ENCODE measurements at places on chromosomes 12 and 14.
A peak's percentile ranks its signal among the peaks of the same experiment; 100 is the strongest.

GRCh38 chr12:82937151-82937550 is 250.4 kb downstream of the TMTC2 start:
- DNase-seq: peak; percentile 3

- no peak for DNase-seq
These were observed 7.1 kb downstream of the CCER1 start for GRCh38 chr12:90947869-90948268.

- DNase-seq: peak; percentile 75
These were observed 31.3 kb upstream of the SMUG1 start for GRCh38 chr12:54220092-54220557.

- DNase-seq: no peak
These were observed 934 bp upstream of the ZC2HC1C start for GRCh38 chr14:75068294-75069120.

GRCh38 chr12:15720295-15720694 is 68.9 kb downstream of the EPS8 start:
- DNase-seq: no peak

- DNase-seq: no peak
These were observed 1.8 kb upstream of the KRT82 start for GRCh38 chr12:52407918-52408317.

DNA sequence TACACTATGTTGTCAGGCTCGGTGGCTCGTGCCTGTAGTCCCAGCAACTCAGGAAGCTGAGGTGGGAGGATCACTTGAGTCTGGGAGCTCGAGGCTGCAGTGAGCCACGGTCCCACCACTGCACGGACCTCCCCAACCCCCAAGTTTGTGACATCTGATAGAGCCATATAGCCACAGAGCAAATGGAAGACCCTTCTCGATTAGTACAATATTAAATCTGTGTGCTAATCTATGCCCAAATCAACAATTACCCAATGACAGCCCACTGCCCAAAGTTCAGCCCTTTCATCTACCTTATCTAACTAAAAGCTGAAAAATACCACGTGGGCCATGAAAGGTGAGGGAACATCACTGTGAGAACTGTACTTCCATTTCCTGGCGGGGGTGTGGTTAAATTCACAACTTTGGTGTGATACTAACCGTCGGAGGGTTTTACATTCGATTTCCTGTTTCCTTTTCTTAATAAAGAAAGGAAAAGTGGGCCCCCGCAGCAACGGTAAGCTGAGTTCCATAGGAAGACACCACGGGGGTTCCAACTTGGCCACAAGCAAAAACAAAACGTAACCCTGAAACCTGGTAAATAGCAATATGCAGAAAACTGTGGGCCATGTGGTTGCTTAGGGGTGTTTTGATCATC is 31.2 kb upstream of the FOS start:
- DNase-seq: no peak

GRCh38 chr14:96088074-96088473 is 48.9 kb downstream of the C14orf132 start:
- no peak for DNase-seq

DNA sequence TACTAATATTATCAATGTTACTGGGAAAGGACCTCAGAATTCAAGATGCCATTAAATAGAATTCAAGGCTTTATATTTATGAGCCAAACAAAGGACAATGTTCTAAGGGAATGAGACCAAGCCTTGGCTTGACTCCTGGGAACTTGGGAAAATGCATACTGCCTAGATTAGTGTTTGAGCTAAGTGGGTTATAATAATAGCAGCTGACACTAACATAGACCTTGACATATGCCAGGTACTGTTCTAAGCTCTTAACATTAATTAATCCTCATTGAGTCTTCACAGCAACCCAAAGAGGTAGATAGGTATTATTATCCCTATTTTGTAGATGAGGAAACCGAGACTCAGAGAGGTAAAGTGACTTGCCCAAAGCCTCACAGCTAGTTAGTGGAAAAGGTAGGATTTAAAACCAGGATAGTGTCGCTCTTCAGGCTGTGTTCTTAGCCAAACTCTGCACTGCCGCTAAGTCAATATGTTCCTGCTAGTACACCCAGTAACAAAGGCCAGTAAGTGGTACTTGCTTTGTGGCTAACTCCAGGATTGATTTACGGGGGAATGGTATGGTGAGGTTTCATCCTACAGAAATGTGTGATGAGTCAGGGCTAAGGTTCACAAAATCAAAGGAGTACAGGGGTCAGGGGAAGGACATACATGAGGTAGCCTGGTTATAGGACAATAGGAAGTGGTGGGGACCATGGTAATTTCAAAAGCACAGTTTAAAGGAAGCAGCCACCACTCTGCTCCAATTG is 35.8 kb upstream of the PRKAB1 start:
- DNase-seq: no peak

- peak; percentile 72 for DNase-seq
These were observed 24.5 kb downstream of the FIGNL2 start for GRCh38 chr12:51823875-51824565.

- DNase-seq: no peak
These were observed 100.5 kb upstream of the LMNTD1 start for GRCh38 chr12:25653487-25654175.

DNA sequence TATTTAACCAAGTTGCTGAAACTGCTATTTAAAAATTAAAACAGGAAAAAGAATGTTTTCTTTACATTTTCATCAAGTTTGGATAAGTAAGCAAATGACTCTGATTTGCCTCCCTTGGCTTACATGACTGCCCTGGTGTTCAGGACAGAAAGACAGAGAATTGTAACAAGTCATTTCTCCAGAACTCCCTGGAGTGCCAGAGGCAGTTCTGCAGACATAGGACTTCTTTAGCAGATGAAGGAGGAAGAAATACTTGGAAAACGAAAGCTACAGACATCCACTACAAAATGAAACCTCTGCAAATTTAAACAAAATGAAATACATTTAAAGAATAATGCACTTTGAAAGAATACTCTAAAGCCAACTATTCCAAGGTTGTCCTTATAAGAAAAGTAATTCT is 253.9 kb downstream of the LRFN5 start:
- DNase-seq: no peak

Measured in AG10803 (cell line).